Activated CD8-positive, alpha-beta memory T cell treated with anti-CD3 and anti-CD28 coated beads, Interleukin-2, amount 10 ng/mL, durations not matched to agents 7 days and 5 days (primary cell): ENCODE measurements at places on chromosomes 3 and 15. TPM values are rescaled to one million over a fixed set of nuclear protein-coding genes. Genes with fewer than 3 reads are reported as not detected.

DNA sequence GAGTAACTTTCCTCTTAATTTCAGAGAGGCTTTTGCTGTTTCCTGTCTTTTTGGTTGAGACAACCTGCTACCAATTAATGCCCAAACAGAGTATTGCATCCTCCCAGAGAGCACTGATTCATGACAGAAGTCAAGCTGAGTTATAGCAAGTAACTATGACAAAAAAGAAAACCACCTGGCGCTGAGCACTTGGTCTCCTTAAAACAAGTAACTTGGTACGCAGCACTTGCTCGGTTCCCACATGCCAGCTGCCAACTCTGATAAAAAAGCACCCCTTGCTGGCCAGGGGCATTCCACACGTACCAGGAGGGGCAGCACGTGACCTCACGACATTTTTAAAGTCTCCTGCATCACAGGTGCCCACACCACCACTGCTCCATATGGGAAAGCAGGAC, 13.5 kb upstream of the MYO5C start:
- peaks cover 4% of the 10 kb centered on the region for H3K4me1 ChIP-seq
- H3K27me3 ChIP-seq = no peaks in the 10 kb centered on the region
- no peak overlapping the region for H3K27ac ChIP-seq
- H3K36me3 ChIP-seq = peaks cover 16% of the 10 kb centered on the region

- H3K4me3 ChIP-seq = peak overlapping the region; percentile 88
- peak overlapping the region; percentile 80 for H3K27ac ChIP-seq
- no peaks in the 10 kb centered on the region for H3K27me3 ChIP-seq
- peaks cover 27% of the 10 kb centered on the region for H3K36me3 ChIP-seq
These were observed 651 bp downstream of the UBA3 start for GRCh38 chr3:69079269-69080159.

- DNase-seq = no peak
- no peaks in the 10 kb centered on the region for H3K27me3 ChIP-seq
- H3K4me3 ChIP-seq = no peak overlapping the region
- H3K27ac ChIP-seq = no peak overlapping the region
These were observed 3.0 kb downstream of the LPCAT4 start for GRCh38 chr15:34364041-34364440.

GRCh38 chr3:43148033-43148432, 42.2 kb upstream of the POMGNT2 start:
- no peak overlapping the region for H3K4me3 ChIP-seq
- H3K4me1 ChIP-seq = no peaks in the 10 kb centered on the region
- DNase-seq = no peak
- H3K27me3 ChIP-seq = peaks cover 13% of the 10 kb centered on the region
- no peaks in the 10 kb centered on the region for H3K36me3 ChIP-seq

GRCh38 chr3:58013973-58014649, 5.9 kb downstream of the FLNB start:
- no peak overlapping the region for H3K27ac ChIP-seq
- H3K36me3 ChIP-seq = no peaks in the 10 kb centered on the region
- peaks cover 25% of the 10 kb centered on the region for H3K4me1 ChIP-seq
- H3K4me3 ChIP-seq = no peak overlapping the region
- H3K27me3 ChIP-seq = no peaks in the 10 kb centered on the region

GRCh38 chr3:172877011-172877410, 126.5 kb downstream of the ECT2 start:
- H3K4me3 ChIP-seq = no peak overlapping the region
- H3K27me3 ChIP-seq = peaks cover 3% of the 10 kb centered on the region
- H3K4me1 ChIP-seq = no peaks in the 10 kb centered on the region

DNA sequence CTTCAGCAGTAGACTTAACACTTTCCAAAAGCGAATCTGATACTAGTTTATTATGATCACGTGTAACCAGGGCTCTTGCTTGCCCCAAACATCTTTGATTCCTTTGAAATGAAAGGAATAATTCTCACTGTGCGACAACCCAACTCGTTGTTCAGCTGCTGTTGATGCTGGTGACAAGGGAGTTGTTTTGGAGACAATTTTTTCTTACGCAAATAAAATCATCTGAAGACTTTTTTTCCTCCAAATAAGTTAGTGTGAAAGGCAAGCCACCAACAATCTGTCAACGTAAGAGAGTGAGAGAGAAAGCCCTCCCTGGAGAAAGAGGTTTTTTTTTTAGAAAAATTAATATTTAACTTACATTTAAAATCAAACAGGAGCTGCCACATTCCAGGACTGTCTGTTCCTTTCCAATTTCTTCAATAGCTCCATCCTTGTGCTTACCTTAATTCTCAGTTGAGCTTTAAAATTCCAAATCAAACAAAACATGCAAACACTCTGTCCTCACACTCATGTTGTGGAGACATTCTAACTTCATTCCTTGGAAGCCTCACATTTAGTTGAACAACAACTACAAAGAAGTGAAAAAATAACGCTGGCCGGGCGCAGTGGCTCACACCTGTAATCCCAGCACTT, 4.9 kb upstream of the P3H2 start:
- peaks cover 30% of the 10 kb centered on the region for H3K27me3 ChIP-seq
- H3K27ac ChIP-seq = no peak overlapping the region
- H3K36me3 ChIP-seq = no peaks in the 10 kb centered on the region
- DNase-seq = no peak
- H3K4me1 ChIP-seq = no peaks in the 10 kb centered on the region

DNA sequence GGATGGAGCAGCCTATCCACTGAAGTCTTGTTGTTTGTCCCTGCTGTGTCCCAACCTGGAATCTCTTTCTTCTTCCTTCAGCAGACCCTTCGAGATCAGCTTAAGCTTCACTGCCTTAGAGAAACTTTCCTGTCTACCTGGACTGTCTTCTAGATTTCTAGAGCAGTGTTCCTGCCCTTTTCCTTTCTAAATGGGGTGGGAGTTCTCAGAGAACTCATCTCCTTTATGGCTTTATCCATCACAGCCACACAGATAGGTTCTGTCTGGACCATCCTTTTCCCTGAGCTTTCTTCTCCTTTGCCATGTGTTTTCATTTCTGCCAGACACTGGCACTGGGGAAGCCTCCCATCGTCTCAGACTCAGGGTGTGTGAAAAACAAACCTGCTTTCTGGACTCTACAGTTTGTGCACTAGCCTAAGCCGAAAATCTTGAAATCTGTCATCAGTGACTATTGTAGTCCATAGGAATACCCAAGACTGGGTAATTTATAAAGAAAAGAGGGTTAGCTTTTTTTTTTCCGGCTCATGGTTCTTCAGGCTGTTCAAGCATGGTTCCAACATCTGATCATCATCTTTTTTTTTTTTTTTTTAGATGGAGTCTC, 177.5 kb downstream of the PGPEP1L start:
- H3K27me3 ChIP-seq = no peaks in the 10 kb centered on the region
- peaks cover 13% of the 10 kb centered on the region for H3K36me3 ChIP-seq
- no peak overlapping the region for H3K4me3 ChIP-seq
- no peaks in the 10 kb centered on the region for H3K4me1 ChIP-seq
- DNase-seq = no peak

GRCh38 chr15:58523634-58524033, 91.8 kb downstream of the LIPC start:
- no peaks in the 10 kb centered on the region for H3K27me3 ChIP-seq
- H3K4me3 ChIP-seq = no peak overlapping the region
- H3K4me1 ChIP-seq = peaks cover 18% of the 10 kb centered on the region

- H3K27ac ChIP-seq = no peak overlapping the region
- no peaks in the 10 kb centered on the region for H3K4me1 ChIP-seq
- H3K4me3 ChIP-seq = no peak overlapping the region
- H3K36me3 ChIP-seq = no peaks in the 10 kb centered on the region
- no peaks in the 10 kb centered on the region for H3K27me3 ChIP-seq
These were observed 61.6 kb upstream of the TGFBR2 start for GRCh38 chr3:30544812-30545211.

DNA sequence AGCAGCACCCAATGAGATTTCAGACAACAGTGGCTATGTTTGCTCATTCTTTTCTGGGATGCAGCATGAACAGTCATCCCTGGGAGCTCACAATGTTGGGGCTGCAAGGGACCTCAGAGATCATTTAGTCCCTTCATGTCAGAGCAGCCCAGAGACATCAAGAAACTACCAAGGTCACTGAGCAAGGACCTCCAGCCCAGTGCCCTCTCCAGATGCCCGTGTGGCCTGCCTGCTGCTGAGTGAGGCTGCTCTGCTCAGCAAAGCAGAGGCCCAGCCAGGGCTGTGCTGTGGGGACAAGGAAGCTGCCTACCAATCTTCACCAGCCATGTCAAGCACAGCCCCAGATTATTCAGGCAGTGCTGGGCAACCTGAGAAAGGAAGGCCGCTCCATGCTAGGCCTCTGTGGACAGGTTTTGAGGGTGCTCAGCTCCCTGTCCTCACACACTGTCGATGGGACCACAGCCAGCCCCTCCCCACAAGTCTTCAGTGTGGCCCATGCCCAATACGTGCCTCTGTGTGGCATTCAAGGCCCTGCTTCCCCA, 99.7 kb downstream of the DAPK2 start:
- DNase-seq = no peak
- H3K36me3 ChIP-seq = peaks cover 4% of the 10 kb centered on the region
- H3K27me3 ChIP-seq = no peaks in the 10 kb centered on the region
- peaks cover 14% of the 10 kb centered on the region for H3K4me1 ChIP-seq
- H3K27ac ChIP-seq = peak overlapping the region; percentile 25

DNA sequence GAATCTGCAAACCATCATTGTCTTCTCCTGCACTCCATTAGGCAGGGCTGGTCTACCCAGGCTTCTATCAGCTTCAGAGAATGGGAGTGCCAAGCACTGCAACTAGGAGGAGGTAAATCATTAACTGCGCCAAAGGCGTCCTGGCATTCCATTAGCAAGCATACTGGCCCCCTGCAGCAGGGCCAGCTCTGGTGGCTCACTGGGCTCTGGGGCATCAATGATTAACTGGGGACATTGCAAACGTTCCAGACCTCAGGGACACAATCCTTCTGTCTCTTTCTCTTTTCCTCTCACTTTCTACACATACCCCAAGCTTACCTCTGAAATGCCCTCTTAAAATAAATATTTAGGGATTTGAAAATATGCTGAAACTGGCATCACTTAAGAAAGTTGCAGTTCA, 129.0 kb downstream of the MYLK start:
- peaks cover 34% of the 10 kb centered on the region for H3K27me3 ChIP-seq
- no peak overlapping the region for H3K27ac ChIP-seq
- peaks cover 9% of the 10 kb centered on the region for H3K4me1 ChIP-seq
- H3K36me3 ChIP-seq = no peaks in the 10 kb centered on the region
- DNase-seq = no peak

KNG1 gene
- total RNA-seq = not detected

TTC23 gene
- total RNA-seq = 1.2 TPM

TRPM1 gene
- 0.06 TPM for total RNA-seq

CIAO2A gene
- 66.4 TPM for total RNA-seq

ADAMTS9 gene
- not detected for total RNA-seq

TMCO5A gene
- total RNA-seq = not detected

DNASE1L3 gene
- total RNA-seq = not detected

NR2E3 gene
- total RNA-seq = not detected

PDZRN3 gene
- not detected for total RNA-seq

RBPMS2 gene
- total RNA-seq = not detected

RTP3 gene
- not detected for total RNA-seq
